ENCODE measurements at places on chromosomes 5 and 9.

DNA sequence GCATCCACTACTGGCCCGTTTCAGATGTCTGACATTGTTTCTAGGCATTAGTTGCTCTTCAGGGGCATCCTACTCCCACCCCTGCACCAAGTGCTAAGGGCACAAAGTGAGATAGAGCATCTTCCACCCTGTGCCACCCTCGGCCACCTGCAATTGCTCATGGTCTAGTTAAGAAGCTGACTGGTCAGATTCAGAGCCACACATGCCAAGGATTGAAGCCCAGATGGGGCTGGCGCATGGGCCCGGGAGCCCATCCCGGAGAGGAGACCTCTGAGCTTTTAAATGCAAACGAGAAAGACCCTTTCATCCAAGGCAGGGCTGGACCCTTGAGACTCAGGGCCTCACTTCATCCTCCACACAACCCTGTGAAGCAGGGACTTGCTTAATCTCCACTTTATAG lies 28.5 kb downstream of the HRH2 start:
- DNase-seq, result no peak

- no peak for DNase-seq
These were observed 4.3 kb downstream of the B4GALT1 start for GRCh38 chr9:33162721-33163311.

GRCh38 chr9:120066315-120066714 lies 513.7 kb downstream of the CDK5RAP2 start:
- no peak for DNase-seq

- no peak for DNase-seq
These were observed 19.1 kb upstream of the SLC9A3 start for GRCh38 chr5:543351-543750.

- no peak for DNase-seq
These were observed 36.4 kb downstream of the JADE2 start for GRCh38 chr5:134561871-134562296.

GRCh38 chr9:84750152-84750865 lies 80.8 kb downstream of the NTRK2 start:
- DNase-seq, result no peak

DNA sequence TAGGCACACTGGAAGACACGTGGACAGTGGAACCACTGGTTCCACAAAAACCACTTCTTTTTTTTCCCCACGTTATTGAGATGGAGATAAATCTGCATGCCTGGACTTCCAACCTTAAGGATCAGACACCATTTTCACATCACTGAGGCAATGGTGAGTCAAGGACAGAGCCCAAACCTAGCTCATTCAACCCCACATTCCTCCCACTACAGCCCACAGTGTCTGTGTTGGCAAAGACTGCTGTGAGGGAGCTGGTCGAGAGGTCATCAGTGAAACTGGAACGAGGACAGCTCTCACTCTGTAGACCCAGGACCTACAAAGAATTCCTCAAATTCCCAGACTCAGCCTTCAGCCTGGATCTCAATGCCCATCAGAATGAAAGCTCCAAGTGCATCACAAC lies 74.8 kb downstream of the ABCA1 start:
- no peak for DNase-seq

- DNase-seq, result no peak
These were observed 10.9 kb upstream of the MRPS30 start for GRCh38 chr5:44797841-44798240.

DNA sequence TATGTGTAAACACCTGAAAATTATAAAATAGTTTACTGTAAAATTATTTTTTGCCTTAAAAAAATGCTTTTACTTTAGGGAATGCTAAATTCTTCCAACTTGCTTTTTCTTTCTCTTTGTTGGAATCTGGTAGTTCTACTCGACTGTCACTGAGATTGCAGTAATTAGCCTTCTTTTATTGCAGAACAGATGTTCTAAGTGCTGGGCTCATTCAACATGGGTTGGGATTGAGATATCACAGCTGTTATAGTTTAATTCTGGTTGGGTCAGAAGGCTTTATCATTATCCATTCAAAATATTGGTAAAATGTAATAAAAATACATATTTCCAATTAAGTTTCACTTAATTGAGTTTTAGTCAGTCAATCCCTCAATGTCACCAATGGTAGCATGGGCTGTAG lies 686.7 kb downstream of the CDH18 start:
- no peak for DNase-seq

DNA sequence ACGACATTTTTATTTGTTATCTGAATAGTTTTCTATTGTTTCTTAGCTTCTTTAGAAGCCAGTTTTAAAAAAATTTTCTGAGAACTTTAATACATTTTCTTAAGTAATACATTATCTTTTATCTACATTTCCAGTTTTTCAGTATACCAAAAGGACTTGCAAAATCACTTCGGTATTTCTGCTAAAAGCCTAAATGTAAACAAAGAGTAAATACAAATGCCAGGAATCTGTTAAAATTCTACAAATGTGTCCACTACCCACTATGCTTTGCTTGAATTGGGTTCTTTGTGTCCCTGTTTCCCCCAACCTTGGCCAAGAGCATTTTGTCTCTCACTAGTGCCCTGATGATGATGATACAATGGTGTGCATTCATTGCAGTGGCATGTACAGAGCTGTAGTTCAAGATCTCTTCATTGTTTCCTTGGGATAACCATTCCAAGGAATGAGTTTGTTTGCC lies 611.2 kb downstream of the NR2F1-AS1 start:
- no peak for DNase-seq

GRCh38 chr5:129904667-129905472 lies 605 bp downstream of the CHSY3 start:
- DNase-seq, result no peak

GRCh38 chr5:151270599-151270998 lies 17.6 kb downstream of the GM2A start:
- DNase-seq, result no peak

- DNase-seq, result no peak
These were observed 225.0 kb upstream of the PRR16 start for GRCh38 chr5:120239086-120239485.

DNA sequence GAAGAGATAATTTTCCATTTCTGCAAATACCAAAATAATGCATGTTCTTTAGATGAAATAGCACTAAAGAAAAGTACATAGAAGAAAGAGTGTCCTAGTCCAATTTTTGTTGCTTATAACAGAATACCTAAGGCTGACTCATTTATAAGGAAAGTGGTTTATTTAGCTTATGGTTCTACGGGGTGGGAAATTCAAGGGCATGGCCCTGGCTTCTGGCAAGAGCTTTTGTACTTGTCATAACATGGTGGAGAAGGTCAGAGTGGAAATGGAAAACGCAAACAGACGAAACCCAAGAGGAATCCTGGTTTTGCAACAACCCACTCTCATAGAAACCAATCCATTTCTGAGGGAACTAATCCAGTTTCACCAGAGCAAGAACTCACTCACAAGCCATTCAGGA lies 283.7 kb downstream of the CSNK1G3 start:
- DNase-seq, result no peak

DNA sequence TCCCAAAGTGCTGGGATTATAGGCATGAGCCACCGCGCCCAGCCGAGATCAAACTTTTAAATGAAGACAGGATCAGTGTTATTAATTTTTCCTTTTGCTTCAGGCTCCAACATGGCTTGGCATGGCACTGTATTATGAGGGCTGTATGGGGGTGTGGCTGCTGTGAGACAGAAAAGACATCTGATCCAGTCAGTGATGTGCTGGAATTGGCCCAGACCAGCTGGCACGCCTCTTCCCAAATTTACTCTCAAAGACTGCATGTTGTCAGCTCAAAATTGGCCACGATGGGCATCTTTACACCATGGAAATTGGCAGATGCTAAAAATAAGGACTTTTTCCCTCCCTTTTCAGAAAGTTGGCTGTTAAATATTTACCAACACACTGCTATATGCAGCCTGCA lies 12.1 kb upstream of the COL27A1 start:
- no peak for DNase-seq

DNA sequence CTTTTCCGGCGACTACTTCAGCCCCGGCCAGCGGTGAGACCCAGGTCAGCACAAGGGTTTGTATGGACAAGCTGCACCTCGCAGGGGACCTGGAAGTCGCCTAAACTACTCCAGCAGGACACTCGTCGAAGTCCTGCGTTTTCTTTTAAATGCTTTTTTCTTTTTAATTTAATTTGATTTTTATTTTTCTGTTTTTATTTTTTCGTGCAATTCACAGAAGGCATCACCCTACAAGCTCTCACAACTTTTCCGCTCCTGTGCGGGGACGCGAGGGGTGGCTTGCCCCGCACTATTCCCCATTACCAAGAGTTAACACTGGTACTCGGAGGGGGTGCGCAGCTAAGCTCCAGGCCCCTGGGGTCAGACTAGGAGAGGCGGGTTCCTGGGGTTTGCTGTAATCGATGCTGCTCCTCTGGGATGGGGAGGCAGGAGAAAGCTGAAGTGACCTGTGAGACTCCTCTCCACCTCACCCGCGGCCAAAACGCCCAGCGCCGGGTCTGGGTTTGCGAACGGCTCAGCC lies 1.3 kb downstream of the EDIL3 start:
- no peak for DNase-seq

- no peak for DNase-seq
These were observed 3.0 kb upstream of the SYNPO start for GRCh38 chr5:150637245-150638052.

DNA sequence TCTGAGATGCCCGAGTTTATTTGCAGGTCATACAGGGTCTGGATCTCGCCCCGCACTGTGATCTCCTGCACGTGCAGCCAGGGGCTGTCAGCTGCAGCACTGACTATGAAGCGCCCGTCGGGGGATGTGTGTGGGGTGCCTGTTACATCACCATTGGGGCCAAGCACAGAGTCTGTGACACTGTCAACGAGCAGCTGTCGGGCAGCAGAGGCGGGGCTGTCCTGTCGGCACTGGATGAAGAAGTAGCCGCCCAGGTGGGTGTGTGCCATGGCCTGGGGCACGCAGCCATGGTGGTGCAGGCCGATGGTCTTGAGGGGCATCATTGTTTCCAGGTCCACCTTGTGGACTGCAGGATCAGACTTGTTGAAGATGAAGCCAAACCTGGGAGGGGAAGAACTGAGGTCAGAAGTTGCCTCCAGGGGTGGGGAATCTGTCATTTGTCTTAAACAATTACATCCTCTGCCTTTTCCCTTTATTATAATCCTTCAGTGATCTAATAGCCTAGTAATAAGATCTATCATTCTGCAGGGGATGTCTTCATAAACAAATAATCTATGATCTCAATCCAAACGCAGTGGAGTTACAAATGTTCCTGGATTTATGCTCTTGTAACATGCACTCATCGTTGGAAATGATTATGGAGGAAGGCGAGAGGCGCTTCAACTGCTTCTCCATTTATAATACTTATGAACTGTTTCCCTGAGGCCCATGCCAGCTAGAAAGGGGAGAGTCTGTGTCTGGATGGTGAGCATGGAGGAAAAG lies 147.8 kb downstream of the HSPA4 start:
- no peak for DNase-seq

DNA sequence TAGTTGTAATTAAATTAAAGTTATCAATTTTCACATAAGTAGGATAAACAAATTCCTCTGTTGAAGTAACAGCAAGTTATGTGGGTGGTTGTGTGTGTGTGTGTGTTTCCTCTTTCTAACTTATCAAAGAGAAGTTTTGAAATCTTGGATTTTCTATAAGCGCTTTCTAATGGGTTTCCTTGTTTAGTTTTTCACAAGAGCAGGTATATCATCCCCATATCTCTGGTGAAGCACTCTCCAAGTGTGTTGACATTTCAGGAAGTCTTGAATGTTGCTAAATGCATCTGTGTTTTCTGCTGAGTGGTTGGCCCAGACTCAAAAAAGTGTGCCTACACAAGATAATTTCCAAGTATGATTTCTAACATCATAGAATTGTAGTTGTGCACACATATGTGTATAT lies 43.3 kb downstream of the PRDM6 start:
- no peak for DNase-seq

GRCh38 chr5:108451269-108451668 lies 69.4 kb upstream of the FBXL17 start:
- no peak for DNase-seq

DNA sequence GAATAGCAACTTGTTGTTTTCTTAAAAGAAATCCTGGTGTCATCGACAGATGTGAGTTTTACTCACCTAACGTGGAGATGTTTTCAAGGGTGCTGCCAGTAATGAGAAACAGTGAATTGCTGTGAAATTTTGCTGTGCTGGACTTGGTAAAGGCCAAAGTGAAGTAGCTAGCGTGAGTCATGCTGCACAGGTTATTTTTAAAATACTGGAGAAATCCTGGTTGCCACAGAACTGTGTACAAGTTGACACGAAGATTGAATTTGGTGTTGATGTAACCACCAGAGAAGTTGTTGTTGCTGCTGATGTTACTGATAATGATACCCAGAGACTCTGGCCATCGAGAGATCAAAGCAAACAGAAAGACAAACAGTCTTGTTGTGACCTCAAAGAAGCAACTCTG lies 187.9 kb upstream of the NFIL3 start:
- no peak for DNase-seq

GRCh38 chr9:33858423-33858822 lies 41.5 kb downstream of the UBE2R2 start:
- no peak for DNase-seq

DNA sequence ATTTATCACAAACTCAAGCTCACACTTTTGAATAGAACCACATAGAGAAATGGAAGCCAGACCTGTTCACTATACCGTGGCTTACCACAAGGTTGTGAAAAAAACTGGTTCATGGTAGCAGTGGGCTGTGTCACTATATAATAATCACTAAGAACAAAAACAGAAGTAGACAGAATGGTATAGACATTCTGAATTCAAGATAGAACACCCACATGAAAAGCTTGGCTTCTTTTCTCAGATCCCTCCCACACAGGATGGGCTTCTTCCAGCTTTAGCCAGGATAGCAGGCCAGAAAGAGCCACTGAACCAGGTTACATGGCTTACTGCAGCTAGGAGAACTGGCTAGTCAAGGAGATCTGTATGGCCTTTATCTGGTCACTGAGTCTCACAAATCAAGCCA lies 6.1 kb upstream of the NRG2 start:
- no peak for DNase-seq

Data from NCI-H1092 (cell line).